ENCODE measurements at places on chromosomes 6 and 20.
A peak's percentile ranks its signal among the peaks of the same experiment; 100 is the strongest.

DNA sequence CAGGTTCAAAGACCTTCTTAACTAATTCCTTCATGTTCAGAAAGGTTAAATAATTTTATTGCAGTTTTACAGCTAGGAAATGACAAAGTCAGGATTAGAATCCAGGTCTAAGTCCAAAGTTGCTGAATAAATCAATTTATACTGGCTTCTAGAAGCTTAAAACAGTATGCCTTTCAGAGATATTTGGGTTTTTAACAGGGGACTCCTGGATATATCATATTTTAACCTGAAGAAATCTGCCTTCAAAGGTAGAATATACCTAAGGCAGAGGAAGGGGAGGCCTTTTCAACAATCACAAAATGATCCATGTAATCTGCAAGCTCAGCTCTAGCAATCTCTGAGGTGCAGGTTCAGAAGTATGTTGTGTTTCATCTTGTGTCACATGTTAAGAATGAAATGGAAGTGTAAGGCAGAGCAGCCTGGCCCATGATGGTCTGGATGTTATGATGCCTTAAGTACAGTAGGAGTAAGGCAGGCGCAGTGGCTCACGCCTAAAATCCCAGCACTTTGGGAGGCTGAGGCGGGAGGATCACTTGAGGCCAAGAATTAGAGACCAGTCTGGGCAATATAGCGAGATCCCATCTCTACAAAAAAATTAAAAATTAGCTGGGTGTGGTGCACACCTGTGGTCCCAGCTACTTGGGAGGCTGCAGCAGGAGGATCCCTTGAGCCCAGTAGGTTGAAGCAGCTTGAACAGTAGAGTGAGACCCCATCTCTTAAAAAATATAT lies 123.9 kb downstream of the SOBP start:
- DNase-seq, result no peak

DNA sequence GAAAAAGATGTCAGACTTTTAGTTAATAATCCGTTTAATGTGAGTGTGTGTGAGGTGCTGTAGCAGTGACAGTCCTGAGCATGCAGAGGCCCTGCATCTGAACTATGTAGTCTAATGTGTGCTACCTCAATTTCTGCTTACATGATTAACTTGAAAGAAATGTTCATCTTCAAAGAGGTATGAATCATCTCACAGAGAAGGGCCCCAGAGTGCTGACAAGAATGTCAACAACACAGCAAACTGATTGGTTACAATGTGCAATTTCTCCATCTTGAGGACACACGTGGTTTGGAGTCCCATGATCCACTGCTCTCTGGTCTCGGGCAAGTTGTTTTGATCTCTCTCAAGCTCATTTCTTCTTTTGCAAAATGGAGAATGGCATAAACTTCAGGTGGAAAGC lies 61.7 kb upstream of the EMILIN3 start:
- DNase-seq, result peak; percentile 6

DNA sequence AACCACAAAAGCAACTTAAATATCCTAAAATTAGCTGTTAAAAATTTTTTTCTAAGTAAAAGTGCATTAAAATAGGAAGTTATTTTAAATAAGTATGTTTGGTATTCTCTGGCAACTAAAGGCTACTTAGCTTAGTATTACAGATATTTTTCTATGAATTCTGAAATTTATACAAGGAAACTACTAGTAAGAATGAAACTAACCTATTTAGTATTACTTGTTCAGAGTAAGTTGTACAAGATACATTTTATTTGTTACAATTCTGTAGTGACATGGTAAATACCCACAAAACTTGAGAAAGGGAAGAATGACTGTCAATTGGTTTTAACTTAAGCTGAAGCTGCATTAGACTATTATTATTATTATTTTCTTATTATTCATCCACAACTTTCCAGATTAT lies 6.5 kb downstream of the PHIP start:
- no peak for DNase-seq

GRCh38 chr6:12241493-12242175 lies 48.5 kb upstream of the EDN1 start:
- no peak for DNase-seq

DNA sequence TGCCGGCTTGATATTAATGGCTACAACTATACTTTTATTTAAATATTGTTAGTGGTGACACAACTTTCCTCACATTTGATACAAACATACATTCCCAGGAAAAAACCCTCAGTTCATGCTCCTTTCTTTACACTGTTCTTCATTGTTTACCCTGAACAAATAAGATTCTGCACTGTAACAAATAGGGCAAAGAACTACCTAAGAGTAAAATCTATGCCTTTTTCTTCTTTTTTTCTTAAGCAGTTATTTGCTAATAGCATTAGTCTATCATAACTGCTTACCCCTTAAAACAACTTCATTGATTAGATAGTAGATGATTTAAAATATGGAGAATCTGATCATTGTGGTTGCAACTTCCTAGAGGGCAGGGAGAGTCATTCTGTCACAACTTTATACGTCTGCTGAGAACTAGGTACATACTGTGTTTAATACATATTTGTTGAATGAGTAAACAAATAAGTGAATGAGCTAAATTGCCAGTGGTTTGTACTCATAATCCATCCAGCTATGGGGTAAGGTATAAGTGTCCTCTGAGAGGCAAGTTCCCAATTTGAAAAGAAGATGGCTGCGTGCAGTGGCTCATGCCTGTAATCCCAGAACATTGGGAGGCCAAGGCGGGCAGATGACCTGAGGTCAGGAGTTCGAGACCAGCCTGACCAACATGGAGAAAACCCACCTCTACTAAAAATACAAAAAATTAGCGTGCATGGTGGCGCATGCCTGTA lies 161.0 kb downstream of the CDK19 start:
- DNase-seq, result no peak

GRCh38 chr6:89894169-89894568 lies at the start of gene GJA10:
Gene GJA10, plus strand, starts transcription at chr6:89894469. Its CDS starts 0 bp downstream, at chr6:89894469.
- DNase-seq, result no peak

DNA sequence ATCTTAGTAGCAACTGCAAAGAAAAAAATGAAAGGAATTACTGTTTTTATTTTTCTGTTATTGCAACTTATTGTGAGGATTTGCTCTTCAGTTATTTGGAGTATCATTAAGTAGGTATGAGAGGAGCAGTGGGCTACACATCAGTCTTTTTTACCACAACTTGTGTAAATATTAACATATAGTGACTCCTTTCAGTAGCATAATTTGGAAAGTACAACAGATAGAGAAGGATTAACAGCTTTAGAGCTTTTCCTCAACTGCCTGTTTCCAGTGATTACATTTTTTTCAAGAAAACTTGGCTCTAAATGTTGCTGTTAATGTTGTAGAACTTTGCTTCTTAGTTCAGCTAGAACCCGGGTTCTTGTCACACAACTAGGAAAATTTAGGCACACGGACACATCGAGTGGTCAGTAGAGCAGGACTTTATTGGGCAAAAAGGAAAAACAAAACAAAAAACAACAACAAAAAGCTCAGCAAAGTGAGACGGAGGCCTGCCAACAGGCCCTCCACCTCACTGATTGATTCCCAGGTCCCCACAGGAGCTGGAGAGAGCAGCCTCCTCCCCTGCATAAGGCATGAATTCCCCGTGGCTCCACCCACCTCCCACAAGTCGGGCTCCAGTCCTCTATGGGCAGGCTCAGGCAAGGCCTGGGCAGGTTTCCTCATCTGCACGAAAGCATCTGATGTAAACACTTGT lies 75.1 kb downstream of the ADGRG6 start:
- DNase-seq, result no peak

DNA sequence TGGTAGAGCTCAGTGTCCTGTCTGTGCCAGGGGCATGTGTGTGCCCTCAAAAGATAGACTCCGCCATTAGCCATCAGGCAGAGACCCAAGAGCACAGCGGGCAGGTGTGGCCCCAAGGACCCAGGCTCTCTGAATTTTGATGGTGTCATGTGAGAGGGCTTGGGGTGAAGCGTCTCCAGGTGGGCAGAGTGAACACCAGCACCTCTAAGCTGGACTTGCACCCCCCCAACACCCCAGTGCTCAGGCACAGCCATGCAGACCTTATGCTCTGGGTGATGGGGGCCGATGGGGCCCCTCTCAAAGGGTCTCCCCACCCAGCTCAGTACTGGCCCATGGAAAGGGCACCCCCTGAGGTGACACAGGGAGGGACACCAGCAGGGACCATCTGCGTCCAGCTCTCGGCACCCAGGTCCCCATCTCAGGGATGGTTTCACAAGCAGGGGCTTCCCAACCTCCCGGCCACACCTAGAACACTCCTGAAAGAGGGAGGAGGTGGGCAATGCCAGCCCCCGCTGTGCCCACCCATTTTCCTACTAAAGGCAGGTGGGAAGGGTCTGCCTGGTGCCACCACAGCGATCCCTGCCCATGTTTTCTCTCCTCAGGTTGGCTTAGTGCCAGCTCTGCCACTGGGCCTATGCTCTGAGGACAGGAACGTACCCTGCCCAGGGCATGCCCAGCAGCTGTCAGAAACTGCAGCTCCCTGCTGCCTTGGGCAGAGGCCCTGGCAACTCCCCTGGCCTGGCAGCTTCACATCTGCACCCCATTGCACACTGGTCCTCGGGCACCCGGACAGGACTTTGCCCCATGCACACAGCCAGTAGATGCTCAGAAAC lies 3.5 kb downstream of the CST7 start:
- DNase-seq, result no peak

- DNase-seq, result no peak
These were observed 18.1 kb downstream of the BPI start for GRCh38 chr20:38321959-38322598.

- no peak for DNase-seq
These were observed 106.6 kb downstream of the RNASET2 start for GRCh38 chr6:166849749-166850183.

DNA sequence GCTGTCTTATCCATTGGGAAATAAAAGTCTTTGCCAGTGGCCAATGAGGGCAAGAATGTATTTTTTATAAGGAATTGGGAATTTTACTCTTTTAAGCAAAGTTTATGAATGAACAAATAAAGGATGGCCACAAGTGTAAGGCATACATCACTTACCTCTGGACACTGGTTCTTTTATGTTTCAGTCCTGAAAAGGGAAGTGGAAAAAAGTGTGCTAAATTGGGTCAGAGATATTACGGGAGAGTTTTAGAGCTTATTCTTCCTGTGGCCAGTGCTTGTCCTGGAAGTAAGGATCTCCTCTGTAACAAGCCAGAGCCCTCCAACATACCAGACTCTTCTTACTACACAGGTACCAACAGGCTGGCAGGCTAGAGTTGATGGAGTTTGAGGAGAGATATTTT lies 22.5 kb upstream of the RIPK1 start:
- no peak for DNase-seq

- DNase-seq, result no peak
These were observed 39.7 kb downstream of the SLC26A8 start for GRCh38 chr6:35984701-35985100.

DNA sequence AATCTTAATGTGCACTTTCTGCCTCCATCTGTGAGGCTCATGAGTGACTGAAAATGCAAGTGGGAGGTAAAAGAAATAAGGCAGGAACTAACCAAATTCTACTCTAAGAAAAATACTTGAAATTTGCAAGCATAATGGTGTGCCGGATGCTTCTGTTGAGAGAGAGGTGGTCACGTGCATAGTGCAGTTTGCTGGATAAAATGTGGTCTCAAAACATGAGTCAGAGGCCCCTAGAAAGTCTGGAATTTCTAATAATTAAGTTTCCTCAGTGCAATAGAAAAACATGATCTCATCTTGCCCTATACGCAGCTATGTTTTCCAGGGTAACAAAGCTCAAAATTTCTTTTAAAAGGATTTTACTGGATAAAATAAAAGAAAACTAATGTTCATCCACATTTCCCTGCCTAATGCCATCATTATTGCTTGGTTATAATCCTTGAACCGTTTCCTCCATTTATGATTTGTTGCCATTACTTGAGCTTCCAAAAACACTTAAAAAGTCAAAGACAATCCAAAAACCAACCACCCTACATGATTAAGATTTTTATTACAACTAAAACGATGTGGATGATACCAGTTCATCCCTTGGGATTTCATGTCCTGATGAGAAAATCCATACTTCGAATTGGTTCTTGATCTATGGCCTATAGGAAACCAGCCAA lies 351.7 kb upstream of the ARID1B start:
- DNase-seq, result no peak

- DNase-seq, result no peak
These were observed 459.8 kb upstream of the RUNX2 start for GRCh38 chr6:44868335-44868668.

DNA sequence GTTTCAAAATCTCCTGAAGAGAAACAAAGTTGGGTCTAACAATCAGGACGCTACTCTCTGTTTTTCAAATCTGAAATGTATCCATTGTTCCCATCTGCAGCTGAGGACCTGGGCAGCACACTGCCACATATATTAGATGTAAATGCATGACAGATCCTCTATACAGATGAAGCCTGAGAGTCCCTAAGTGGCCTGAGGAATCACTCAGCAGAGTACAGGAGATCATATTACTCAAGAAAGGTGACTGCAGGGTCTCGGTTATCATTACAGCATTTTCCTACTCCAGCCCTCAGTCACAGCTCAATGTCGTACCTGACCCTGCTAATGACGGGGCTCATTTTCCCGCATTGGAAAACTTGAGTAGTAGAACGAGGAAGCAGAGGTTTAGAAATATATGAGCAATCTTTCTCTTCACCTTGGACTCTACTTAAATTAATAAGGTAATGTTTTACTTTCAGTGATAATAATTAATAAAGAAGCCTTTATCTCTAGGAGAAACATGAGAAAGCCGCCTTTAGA lies 256.2 kb upstream of the IRAK1BP1 start:
- no peak for DNase-seq

GRCh38 chr6:44829836-44830235 lies 442.3 kb downstream of the CDC5L start:
- no peak for DNase-seq

GRCh38 chr6:71929047-71929446 lies 42.7 kb downstream of the RIMS1 start:
- DNase-seq, result no peak

GRCh38 chr6:107843400-107843799 lies 19.3 kb upstream of the SCML4 start:
- DNase-seq, result no peak

GRCh38 chr20:46168438-46168837 lies 50.3 kb downstream of the CD40 start:
- no peak for DNase-seq

GRCh38 chr20:48690888-48691287 lies 136.9 kb downstream of the PREX1 start:
- no peak for DNase-seq

DNA sequence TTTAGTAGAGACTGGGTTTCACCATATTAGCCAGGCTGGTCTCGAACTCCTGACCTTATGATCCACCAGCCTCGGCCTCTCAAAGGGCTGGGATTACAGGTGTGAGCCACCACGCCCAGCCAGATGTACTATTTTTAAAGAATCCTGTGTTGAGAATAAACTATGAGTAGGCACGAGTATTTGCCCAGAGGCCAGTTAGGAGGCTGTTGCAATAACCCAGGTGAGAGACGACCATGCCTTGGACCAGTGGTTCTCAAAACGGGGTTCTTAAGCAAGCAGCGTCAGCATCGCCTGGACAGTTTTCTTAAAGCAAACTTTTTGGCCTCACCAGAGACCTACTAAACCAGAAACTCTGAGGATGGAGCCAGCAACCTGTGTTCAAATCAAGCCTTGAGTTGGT lies 258.8 kb downstream of the ZNF217 start:
- DNase-seq, result no peak

DNA sequence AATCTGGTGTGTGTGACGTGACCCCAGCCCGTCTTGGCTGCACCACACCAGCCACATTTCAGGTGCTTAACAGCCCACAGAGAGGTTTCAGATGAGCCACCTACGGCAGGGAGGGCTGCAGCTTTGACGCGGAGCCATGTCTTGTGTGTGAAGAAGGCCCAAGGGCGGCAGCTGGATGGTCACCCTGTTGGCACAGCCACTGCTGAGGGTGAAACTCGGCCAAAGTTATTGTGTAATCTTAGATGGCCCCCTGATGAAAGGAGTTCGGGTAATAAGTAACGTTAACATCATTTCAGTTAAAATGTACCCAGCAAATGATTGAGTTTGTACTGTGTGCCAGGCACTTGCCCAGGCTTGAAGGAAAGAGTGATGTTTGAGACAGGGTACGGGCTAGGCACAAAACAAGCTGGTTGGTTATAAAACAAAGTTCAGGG lies 97.2 kb downstream of the SSR1 start:
- DNase-seq, result no peak
